ENCODE measurements at places on chromosomes 4 and X. TPM values are rescaled to one million over a fixed set of nuclear protein-coding genes. Genes with fewer than 3 reads are reported as not detected.

GDPD2 gene
- 0.16 TPM for total RNA-seq

FMR1NB gene
- total RNA-seq = not detected

ARX gene
- total RNA-seq = not detected

CLTRN gene
- not detected for total RNA-seq

GABRA4 gene
- total RNA-seq = not detected
